ENCODE measurements at places on chromosomes 11 and 22. TPM values are rescaled to one million over a fixed set of nuclear protein-coding genes. Genes with fewer than 3 reads are reported as not detected.

The OR8D1 gene
- total RNA-seq: not detected

The MAPK8IP1 gene
- total RNA-seq: 0.54 TPM

The GLB1L2 gene
- 1.3 TPM for total RNA-seq

The CCDC87 gene
- total RNA-seq: 0.27 TPM

The FADD gene
- 31.2 TPM for total RNA-seq

The VPREB1 gene
- 3.5 TPM for total RNA-seq

The BBOX1 gene
- total RNA-seq: not detected

The SHANK2 gene
- 0.27 TPM for total RNA-seq

The IRAG1 gene
- 0.27 TPM for total RNA-seq

The TSGA10IP gene
- not detected for total RNA-seq

The MAP6 gene
- total RNA-seq: under 0.01 TPM

The IL18 gene
- total RNA-seq: 26.4 TPM

The TTC28 gene
- total RNA-seq: 19.7 TPM

The DBX1 gene
- not detected for total RNA-seq

The PHF21B gene
- under 0.01 TPM for total RNA-seq

The SCGB1D2 gene
- total RNA-seq: not detected

The FOLR2 gene
- total RNA-seq: under 0.01 TPM

The OR4D5 gene
- 0.27 TPM for total RNA-seq

The SELENOO gene
- total RNA-seq: 31.8 TPM

The MPZL3 gene
- 2.2 TPM for total RNA-seq

The SLN gene
- total RNA-seq: not detected

The SLC43A1 gene
- 81.6 TPM for total RNA-seq

The GP1BB gene
- total RNA-seq: 11.0 TPM

The KCNQ1OT1 gene
- total RNA-seq: 2.7 TPM

The CAPN5 gene
- total RNA-seq: 1.3 TPM

The PGM2L1 gene
- 18.3 TPM for total RNA-seq

The C2CD2L gene
- 7.8 TPM for total RNA-seq

The KLHL35 gene
- total RNA-seq: 1.6 TPM

The OR51B5 gene
- 0.81 TPM for total RNA-seq

The CATSPERZ gene
- not detected for total RNA-seq

The RIC3 gene
- 5.7 TPM for total RNA-seq

The CHRM4 gene
- total RNA-seq: 1.6 TPM

The CARD18 gene
- not detected for total RNA-seq

The GLYATL1B gene
- not detected for total RNA-seq

The CCDC116 gene
- total RNA-seq: 0.27 TPM

The CENPM gene
- 19.9 TPM for total RNA-seq

The HPX gene
- 1.6 TPM for total RNA-seq

The SLC36A4 gene
- 12.1 TPM for total RNA-seq

The KRTAP5-2 gene
- not detected for total RNA-seq

The PDGFD gene
- 8.3 TPM for total RNA-seq

The BIRC3 gene
- 7.0 TPM for total RNA-seq

The PYGM gene
- 4.6 TPM for total RNA-seq

The RBMXL2 gene
- under 0.01 TPM for total RNA-seq

Measured in hematopoietic multipotent progenitor cell (in vitro differentiated cells).